ENCODE measurements at places on chromosomes 12 and 14.

GRCh38 chr12:17609153-17609552, 480.8 kb downstream of the RERGL start:
- DNase-seq, result no peak

DNA sequence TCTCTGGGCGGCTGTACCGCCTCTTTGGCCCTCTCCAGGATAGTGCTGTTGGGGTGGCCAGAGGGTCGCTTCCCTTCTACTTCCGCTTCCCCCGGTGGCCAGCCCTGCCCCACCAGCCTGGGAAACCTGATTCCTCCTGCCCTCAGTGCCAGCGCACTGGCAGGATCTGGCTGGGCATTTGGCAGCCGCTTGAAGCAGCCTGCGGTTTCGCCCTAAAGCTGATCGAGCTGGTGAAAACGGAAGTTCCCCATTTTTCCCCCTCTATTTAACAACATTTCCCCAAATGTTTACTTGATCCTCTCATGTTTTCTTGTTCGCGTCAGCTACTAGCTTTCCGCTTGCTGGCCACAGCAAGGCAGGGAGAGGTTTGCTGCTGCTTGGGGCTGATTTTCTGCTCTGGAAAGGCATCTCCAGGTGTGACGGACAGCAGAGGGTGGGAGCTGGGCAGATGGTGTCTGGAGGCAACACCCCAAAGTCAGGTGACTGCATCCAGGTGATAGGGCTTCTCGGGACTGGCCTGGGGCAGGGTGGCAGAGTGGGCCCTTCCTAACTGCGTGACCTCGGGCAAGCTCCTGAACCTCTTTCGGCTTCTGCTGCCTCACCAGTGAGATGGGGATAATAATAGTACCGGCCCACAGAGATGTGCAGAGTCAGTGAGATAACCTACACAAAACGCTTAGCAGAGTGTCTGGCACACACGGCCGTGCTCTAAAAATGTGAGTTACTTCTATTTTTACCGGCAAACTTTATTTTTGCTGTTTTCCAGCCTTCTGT, 53.1 kb downstream of the TSPAN9 start:
- DNase-seq, result no peak

- DNase-seq, result no peak
Observed at GRCh38 chr14:99077844-99078236, 194.2 kb downstream of the BCL11B start.

GRCh38 chr12:57235728-57236131, 6.2 kb downstream of the SHMT2 start:
- DNase-seq, result no peak

DNA sequence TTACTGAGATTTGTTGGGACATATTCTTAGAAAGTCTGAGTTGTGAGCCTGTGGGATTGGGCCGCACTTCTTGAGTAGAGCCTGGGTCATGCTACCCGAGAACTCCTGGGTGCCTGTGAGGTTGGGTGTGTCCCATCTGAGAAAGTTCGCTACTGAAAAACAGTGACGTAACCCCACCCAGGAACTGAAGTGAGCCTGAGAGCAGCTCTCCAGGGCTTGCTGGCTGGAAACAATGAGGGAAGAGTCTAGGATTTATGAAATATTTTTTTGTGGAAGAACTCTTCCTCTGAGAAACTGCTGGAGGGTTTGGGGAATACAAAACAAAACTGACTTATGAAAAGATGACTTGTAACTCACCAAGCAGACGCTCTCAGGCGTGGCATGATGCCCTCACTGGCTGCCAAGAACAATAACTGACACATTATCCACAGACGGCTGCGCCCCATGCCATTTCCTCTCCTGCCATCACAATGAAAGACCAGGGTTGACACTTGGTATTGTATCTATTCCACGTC, 69.2 kb downstream of the RASSF3 start:
- no peak for DNase-seq

All from NCI-H1048 (cell line).